ENCODE measurements at places on chromosomes 7 and 10.

- no peak for DNase-seq
These were observed 11.0 kb downstream of the TLL2 start for GRCh38 chr10:96502561-96503282.

DNA sequence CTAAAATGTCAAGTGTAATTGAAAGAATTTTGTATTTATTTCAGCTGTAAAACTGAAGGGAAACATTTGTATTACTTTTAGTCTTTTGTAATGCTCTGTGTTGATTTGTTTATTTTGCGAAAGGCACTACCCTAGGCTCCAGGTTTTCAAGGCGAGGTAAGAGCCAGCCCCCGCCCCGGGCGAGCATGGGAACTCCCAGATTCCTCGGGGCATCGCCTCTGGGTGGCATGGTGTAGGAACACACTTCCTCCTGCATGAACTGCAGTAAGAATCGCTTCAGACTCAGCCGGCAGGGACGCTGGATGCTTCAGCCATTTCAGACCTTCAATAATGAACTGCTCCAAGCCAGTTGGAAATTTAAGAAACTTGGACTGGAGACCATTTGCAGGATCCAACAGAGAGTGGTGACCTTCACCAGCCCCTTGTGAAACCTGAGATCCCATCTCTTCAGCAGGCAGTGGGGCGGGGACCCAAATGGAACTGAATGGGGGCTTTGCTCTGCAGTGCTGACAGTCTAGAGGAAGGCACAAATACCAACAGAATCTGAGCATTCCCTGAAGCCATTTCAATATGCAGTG, 544.3 kb upstream of the MGMT start:
- no peak for DNase-seq

DNA sequence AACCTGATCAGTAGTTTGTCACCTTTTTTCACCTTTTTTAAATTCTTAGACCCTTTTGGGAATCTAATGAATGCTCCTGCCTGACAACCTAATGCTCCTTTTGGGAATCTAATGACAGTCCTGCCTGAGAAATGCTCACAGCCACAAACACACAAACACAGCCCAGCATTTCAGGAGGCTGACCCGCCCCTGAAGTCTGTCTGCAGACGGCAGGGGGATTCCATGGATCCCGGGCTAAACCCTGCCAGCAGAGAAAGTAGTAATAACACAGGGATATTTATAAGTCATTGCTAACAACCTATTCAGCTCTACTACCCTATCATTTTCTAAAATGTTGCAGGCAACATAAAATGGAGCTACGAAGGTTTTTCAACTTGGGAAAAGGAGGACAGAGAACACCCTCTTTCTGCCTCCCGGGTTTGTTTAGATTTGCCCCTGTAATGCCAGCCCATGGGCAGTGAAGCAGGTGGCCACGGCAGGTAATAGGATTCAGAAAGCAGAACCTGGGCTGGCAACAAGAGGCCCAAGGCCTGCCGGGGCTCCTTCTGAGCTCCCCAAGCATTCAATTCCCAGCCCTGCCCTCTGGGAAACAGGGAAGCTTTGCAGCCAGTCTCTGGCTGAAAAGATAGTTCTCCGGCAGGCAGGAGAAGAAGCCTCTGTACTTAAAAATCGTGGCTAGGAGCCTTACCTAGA, 65.2 kb downstream of the CREB3L2 start:
- DNase-seq: no peak

- DNase-seq: no peak
These were observed 225.9 kb upstream of the INHBA start for GRCh38 chr7:41928781-41929180.

DNA sequence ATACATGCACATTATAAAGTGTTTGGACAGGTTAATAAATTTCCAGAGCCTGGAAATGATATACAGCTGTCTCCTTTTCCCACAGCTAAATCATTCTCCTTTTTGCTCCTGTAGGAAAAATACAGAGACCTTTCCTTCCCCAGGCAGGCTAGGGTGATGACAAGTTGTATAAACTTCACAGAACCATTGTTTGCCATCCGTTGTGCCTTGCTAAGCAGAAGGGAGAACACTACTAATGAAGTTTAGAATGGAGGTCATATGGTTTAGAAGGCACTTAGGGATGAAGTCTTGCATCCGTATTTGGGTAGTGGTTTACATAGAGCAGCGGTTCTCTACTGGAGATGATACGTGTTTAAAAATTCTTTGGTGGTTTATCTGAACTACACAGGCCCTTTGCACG, 46.0 kb downstream of the NAMPT start:
- no peak for DNase-seq

DNA sequence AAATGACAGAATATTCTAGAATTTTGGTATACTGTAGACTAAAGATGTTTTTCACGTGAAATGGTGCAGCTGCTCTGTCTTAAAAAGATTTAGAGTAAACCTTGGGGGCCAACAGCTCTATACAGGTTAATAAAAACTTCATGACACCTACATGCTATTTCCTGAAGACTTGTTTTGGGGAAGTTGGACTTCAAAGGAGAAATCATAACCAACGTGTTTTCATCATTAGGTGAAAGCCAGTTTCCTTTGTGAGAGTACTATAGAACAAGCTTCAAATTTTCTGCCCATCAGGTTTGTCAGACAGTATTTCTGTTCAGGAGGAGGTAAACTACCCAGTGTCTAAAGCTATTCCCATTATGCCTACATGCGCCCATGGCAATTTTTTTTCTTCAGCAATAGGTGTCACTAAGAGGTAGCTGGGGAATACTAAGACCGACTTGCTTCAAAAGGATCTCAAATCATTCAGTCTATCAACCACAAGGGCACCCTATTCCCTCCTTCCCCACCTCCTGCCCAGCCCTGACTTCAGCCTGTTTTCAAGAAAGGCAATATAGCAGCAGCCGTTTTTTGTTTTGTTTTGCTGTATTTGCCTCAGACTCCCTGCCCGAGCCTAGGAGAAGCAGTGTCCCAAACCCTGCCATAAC, 237.3 kb upstream of the SP8 start:
- DNase-seq: no peak

DNA sequence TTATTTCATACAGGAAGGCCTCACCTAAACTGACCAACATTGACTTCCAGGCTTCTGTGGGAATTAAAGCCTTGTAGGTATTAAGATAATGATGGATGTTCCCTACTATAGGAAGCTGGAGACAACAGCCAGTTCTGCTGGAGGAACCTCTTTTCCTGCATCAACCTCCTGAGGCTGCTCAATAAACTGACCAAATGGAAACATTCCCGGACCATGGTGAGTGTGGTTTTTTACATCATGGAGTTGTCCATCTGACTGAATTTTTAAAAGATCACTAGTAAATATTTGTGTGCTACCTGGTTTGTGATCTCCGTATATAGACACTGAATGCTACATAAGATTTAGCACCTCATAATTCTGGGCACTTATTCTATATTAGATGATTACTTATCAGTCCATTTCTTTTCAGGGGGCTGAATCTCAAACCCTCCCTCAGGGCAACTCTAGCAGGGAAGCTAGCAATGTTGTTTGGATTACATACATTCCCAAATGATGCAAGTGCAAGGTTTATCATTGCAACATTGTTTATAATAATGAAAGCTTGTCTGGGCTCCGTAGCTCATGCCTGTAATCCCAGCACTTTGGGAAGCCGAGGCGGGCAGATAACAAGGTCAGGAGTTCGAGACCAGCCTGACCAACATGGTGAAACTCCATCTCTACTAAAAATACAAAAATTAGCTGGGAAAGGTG, 21.5 kb upstream of the SMKR1 start:
- no peak for DNase-seq

DNA sequence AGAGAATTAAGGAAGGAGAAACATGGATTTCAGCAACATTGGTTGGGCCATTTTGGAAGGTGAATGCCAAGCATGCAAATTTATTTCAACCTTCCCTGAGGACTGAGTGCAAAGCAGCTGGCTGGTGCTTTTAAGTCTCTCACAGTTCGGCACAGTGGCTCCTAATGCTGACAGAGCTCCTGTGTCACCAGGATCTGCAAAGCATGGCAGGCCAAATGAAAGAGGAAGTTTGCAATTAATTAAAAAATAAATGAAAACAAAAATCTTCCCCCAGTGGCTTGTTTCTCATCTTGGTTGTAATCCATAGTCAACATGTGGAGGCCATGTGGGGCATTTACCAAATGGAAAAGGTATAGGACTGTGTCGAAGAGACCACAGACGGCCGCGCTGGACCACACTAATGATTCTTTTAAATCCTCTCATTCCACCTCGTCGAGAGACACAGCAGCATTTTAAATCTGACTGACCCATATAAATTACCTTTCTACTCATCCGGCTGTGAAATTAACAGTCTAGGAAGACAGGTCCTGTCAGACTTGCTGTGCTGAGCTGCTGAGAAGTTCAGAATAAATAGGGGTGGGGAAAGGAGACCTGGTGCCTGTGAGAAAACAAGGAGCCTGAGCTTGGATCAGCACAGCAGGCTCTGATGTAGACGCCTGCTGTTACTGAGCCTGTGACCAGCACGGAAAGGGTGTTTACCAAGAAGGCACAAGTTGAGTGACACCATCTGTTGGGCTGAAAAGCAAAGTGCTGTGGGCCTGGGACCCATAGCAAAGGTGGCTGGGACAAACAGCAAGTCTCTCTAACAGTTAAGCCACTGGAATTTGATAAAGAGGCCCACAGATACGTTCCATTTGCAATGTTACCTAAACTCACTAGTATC, 136.0 kb upstream of the COL1A2 start:
- no peak for DNase-seq

- no peak for DNase-seq
These were observed 177.0 kb downstream of the CFTR start for GRCh38 chr7:117656806-117657205.

- DNase-seq: no peak
These were observed 145.2 kb upstream of the ANK3 start for GRCh38 chr10:60534761-60535389.

DNA sequence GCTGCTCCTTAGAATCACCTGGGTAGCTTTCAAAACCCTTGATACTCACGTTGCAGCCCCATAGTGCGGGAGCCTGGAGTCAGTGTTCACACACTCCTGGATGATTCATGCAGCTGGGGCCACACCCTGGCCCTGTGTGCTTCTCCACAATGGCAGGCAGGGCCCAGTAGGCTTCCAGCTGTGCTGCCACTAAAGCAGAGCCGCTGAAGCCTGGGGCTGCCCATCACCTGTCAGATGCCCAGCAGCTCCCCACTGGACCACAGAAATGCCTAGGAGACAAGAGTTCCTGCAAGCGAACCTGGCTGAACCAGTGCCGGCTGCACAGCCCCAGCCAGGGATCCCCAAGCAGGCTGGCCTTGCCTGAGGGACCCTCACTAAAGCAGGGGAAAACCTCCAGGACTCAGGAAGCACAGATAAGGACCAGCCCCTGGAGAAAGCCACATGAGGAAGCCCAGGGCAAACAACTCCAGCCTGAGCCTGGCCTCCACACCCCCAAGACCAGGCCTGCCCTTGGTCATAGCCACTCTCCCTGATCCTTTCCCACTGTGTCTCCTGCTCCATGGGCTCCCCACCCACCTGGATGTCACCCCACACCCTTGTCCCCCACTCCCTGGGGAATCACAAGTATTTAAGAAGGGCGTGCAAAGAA, 111.9 kb downstream of the GRID1 start:
- DNase-seq: no peak

GRCh38 chr7:28106321-28106829, 74.2 kb downstream of the JAZF1 start:
- DNase-seq: no peak

DNA sequence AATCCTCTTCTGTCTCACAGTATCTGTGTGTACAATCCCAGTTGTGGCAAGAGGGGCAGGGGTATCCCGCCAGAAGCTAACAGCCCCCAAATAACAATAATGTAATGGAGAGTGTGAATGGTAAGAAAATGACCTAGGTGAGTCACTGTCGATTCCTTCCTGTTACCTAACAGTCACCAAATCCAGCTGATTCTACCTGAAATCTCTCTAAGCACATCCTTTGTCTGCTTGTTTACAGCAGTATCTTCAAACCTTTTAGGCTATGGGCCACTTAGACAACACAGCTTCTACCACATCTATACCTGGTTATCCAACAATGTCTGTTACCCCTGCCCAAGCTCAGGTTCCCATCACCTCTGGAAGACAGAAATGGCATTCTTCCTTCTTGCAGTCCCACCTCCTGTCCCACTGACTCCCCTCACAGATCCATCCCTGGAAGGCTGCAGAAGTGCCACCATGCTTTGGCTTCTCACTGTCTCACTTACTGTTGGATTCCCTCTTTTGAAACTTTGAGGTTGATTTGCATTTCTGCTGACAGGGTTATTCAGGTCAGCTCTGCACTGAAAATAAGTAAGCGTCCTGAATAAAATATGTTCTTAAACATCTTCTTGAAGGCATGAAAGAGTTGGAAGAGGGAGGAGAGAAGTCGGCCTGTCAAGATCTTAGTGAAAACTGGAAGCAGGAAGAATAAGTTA, 13.1 kb downstream of the PIP4K2A start:
- no peak for DNase-seq

DNA sequence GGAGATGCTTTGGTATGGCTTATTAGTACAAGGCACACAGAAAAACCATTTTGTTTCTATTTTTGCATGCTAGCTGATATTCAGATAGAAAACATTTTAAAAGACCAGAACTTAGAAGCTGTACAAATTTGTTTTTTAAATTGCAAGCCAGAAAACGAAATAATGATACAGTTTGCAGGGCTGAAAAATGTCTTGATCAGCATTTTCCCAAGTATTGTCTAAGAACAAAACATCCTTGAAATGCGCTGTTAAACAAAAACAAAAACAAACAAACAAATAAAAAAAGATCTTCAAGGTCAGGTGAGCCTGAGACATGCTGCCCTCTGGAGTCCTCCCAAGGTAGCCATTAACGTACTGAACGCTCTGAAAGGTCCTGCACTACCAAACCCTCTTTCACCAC, 98.3 kb downstream of the VIM start:
- no peak for DNase-seq

DNA sequence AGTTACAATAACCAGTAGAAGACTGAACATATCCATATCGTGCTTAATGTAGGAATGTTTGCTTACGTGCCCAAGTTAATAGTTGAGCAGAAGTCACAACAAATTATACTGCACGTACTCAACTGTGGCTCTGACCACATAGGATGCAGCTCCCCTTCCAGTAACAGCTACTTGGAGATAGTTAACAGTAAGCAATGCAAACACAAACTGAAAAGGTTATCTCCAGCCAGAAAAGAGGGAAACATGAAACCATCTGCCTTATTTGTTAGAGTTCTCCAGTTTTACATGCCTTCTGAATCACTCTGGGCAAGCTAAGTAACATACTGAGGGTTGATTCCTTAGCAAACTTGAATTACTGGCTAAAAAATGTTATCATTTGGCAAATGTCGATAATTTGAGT, 9.8 kb downstream of the DHX32 start:
- DNase-seq: no peak

GRCh38 chr10:56035489-56035888, 325.6 kb downstream of the ZWINT start:
- no peak for DNase-seq

All from stimulated activated CD4-positive, alpha-beta T cell treated with anti-CD3 and anti-CD28 coated beads, Interleukin-2, amount 100 ng/mL, for 4 hours (primary cell).